GM18507 (cell line): ENCODE measurements at places on chromosomes 12 and 14.

GRCh38 chr14:75333606-75334548 lies 55.2 kb downstream of the FOS start:
- no peak for DNase-seq

- no peak for DNase-seq
Observed at GRCh38 chr14:104281768-104282301, 143.4 kb downstream of the KIF26A start.

DNA sequence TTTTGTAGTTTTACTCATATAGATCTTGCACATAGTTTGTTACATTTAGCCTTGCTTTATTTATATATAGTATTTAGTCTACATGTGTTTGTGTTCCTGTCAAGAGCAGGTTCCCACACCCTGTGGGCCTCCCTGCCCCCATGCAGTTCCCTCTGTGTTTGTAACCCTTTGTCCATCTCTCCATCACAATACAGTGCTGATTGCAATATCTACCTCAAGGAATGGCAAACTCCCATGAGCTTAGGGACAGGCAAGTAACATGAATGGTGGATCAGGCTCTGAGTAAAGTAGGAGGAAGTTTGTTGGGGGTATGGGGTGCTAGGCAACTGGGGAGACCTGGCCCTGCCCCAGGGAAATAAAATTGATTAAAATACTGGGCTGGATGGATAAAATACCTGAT lies 151.9 kb upstream of the MYL2 start:
- no peak for DNase-seq

GRCh38 chr12:28247806-28248205 lies 57.5 kb downstream of the CCDC91 start:
- DNase-seq = no peak

GRCh38 chr14:22282417-22282816 lies 306.6 kb downstream of the DAD1 start:
- no peak for DNase-seq

GRCh38 chr12:48194799-48195201 lies 8.3 kb downstream of the OR10AD1 start:
- no peak for DNase-seq

- DNase-seq = no peak
Observed at GRCh38 chr14:38887696-38888095, 215.3 kb downstream of the SEC23A start.
